Stimulated activated CD4-positive, alpha-beta T cell treated with anti-CD3 and anti-CD28 coated beads, Interleukin-1b, Interleukin-23, amount 100 ng/mL, for 1 hour (primary cell): ENCODE measurements at places on chromosomes 11 and 22.

DNA sequence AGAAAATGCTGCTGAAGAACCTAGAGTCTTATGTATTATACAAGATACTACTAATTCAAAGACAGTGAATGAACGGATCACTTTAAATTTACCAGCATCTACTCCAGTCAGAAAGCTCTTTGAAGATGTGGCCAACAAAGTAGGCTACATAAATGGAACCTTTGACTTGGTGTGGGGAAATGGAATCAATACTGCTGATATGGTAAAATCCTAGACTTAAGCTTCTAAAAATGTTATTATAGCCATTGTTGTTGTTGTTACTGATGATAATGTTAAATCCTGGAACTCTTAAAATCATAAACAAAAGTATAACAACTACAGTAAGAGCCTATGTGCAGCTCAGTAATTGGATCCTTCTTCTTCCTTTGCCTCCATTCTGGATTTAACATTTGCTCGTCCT is 38.4 kb downstream of the USP47 start:
- no peak for DNase-seq

DNA sequence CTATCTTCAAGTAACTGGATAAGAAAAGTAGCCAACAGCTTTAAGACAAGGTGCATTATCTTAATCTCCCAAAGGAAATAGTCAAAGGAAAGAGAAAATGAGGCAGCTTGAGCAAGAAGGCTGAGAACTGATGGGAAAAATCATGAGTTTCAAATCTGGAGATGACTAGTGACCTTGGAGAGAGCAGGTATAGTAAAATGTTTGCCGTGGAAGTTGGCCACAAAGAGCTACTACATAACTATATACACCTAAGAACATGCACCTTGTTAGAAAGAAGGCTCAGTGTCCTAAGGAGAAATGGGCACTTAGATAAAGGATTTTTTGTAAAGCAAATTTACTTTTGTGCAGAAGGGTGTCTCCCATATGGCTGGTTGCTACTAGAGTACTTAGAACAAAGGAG is 80.8 kb upstream of the FSHB start:
- no peak for DNase-seq

- DNase-seq: no peak
Observed at GRCh38 chr11:12478743-12479142, 101.4 kb downstream of the PARVA start.

DNA sequence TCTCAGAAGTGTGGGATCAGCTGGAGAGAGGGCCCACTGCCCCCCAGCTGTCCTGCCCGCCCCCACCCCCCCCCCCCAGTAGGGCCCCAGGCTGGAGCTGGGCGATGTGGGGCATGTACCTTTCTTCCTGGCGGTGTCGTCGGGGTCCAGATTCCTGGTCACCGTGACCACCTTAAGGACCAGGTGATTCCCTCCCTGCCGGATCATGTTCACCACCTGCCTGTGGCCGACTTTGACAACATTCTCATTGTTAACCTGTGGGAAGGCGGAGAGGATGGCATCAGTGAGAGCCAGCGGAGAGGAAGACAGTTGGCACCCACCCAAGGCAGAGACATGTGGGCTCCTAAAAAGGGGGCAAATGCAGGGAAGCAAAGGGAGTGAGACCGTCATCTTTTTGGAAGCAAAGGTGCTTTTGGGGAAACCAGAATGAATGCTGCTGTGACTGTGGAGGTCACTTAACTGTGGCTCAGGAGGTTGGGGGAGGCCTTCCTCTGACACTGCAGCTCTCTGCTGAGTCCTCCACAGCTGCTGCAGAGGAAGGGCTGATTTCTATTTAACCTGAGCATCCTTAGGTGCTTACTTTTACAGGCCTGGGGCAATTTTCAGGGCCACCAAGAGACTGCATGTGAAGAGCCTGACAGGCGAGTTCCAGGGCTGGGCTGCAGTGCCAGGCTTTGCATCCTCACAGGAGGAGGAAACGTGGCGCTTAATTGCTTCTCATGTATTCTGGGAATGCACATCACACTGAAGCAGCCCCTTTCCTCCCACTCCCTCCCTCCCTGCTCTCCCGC is 104.5 kb downstream of the CTTN start:
- DNase-seq: no peak

DNA sequence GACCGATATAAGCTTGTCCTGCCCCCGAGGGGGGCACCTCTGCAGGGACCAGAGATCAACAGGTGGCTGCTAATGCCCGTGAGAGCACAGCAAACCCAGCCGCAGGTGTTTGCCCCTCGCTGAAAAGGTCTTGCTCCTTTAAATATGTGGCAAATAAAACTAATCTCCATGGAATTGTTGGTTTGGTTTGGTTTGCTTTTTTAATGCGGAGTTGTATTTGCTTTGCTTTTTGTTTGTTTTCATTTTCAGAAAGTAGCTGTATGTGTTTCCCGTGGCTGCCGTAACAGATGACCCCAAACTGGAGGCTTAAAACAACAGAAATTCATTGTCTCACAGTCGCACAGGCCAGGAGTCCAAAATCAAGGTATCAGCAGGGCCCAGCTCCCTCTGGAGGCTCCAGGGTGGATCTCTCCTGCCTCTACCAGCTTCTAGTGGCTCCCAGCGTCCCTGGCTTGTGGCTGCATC is 93.0 kb downstream of the CELSR1 start:
- no peak for DNase-seq

DNA sequence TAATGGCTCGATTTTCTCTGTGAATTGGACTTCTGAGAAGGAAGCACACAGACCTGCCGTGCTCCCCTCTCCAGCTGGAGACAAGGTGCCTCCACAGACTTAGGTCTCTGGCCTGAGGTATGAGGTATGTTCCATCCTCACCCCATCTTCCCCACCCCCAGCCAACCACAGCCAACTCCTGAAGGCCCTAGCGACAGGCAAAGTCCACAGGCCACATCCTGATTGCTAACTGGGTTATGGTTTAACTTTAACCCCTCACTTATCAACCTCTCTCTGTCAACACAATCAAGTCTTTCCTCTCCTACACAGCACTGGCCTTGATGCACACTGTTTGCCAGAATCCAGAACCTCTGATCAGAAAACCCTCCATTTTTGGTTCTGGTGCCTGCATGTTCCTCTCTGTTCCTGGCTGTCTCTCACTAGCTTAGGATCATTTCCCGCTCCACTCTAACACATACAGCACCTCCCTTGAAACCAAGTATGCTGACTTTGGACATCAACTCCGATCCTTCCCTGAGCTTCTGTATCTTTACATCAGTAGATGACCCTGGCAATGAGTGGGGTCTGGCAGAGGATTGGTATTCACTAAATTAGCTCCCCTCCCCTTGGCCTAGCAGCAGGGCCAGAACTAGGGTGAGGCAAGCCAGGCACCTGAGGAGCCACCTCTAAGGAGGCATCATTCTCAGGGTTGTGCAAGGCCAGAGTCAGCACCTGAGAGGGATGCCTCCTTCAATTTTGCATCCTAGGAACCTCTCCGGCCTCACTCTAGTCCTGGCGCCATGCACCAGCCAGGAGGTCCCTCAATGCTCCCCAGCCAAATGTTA is 22.0 kb downstream of the JAML start:
- DNase-seq: peak; percentile 26

- DNase-seq: no peak
Observed at GRCh38 chr11:119478711-119479285, 55.8 kb upstream of the THY1 start.

GRCh38 chr11:2696455-2696854 is 3.3 kb downstream of the KCNQ1OT1 start:
- no peak for DNase-seq

GRCh38 chr11:103948187-103948763 is 88.2 kb upstream of the DDI1 start:
- no peak for DNase-seq

DNA sequence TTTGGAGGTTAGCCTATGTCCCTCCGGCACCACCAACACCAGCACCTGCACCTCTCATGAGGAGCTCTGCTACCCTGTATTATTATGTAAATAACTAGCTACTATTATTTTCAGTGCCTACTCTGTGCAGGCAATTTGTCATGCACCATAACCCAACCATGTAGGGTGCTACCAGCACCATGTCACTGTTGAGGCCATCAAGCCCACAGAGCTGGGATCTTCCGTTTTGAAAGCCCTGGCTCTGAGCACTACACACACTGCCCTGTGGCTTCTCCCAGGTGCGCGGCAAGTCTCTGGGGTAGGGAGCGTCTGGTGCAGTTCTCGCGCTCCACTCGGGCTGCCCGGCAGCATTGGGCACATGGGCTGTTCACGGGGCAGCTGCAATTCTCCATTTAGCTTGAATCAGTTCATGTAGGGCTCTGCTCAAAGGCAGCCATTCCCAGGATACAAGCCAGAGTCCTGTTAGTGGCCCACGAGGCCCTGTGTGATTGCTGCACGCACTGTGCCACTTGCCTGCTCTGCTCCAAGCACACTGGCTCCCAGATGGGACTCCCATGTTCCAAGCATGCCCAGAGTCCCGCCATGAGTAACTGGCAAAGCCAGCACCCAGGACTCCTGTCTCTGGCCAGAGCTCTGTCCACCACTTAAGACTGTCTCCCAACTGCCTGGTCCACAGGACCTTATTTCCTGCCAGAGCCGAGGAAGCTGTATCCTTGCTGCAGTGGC is 42.5 kb upstream of the CDON start:
- DNase-seq: no peak
